Left forelimb (tissue), 1 donor: ENCODE measurements at places on chromosomes 1 and 21.

DNA sequence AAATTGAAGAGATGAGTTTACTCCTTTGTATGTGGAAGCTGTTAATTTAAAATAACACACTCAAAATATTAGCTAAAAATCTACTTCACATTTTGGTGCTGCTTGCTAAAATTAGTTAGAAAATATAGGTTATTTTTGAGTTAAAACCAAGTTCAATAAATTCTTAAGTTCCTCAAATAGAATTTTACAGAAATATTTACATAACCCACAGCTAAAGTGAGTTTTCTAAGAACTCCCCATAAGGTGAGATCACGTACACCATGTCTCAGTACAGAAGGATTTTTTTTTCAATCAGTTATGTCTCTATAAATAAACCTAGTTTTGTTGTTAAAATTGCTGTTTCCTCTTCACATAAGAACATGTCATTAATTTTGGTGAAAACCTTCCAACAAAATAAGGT lies 108.0 kb downstream of the SDCCAG8 start:
- no peak for DNase-seq

GRCh38 chr1:41766041-41766440 lies 152.7 kb downstream of the HIVEP3 start:
- DNase-seq: no peak

DNA sequence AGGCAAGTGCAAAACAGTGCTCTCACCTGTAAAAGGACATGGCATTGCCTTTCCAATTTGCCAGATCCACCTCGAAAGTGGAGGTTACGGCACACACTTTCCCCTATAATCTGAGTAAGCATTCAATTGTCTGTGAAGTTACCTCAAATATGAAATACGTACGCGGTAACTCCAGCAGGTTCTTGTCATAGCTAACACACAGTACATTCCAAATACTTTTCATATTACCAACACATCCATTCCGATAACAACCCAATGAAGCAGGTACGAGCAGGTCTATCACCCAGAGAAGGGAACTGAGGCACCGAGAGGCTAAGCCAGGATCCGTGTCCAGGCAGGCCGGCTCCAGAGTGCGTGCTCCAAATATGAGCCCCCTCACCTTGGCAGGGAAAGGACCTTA lies 46.8 kb upstream of the LPAR3 start:
- no peak for DNase-seq

GRCh38 chr1:203609979-203610493 lies 16.6 kb upstream of the ATP2B4 start:
- no peak for DNase-seq

DNA sequence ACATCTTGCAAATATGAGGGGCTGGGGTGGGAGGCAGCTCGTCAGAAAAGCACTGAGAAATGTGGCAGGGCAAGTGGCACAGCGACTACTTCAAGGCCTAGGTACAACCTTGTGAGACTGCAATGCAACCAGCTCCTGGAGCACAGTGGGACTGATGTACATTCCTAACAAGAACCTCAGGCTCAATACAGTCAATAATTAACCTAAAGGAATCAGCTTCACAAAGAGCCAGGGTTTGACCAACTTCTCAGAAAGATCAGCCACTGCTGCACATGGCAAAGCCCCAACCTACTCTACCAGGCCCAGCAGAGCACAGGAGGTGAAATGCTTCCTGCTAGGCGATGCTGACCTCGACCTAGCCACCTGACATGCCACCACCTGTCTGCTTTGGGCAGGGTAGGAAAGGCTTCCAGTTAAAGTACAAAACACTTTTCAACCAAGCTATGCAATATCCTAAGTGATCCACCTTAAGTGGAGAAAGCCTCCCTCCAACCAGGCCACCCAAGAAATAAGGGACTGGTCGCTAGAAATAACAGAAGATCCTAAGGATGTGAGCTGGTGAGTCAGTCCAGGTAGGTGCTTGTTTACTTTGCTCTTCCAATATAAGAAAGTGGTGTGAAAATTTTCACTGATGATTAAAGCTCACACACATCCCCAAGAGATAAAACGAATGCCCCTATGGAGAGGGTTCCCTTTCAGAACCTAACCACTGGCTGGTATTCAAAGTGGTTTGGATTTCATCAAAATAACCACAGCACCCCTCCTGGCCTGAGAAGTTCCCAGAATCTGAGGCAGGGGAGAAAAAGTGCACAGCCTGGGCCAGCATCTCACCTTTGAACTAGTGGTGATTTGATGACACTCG lies 2.1 kb downstream of the RIPK4 start:
- no peak for DNase-seq

GRCh38 chr1:184541537-184542152 lies 154.8 kb downstream of the C1orf21 start:
- no peak for DNase-seq

GRCh38 chr1:42917241-42917495 lies 41.5 kb downstream of the SLC2A1 start:
- no peak for DNase-seq

- no peak for DNase-seq
Observed at GRCh38 chr1:156433602-156434001, 64.6 kb downstream of the RHBG start.

- DNase-seq: no peak
Observed at GRCh38 chr21:32611471-32611997, 643 bp downstream of the CFAP298 start.

GRCh38 chr1:21921100-21921875 lies 15.8 kb downstream of the HSPG2 start:
- no peak for DNase-seq

GRCh38 chr1:246139745-246140182 lies 367.3 kb downstream of the SMYD3 start:
- no peak for DNase-seq

GRCh38 chr1:94440088-94440487 lies 21.9 kb downstream of the ABCD3 start:
- no peak for DNase-seq

GRCh38 chr1:246705368-246705767 lies 18.8 kb upstream of the SCCPDH start:
- DNase-seq: no peak

DNA sequence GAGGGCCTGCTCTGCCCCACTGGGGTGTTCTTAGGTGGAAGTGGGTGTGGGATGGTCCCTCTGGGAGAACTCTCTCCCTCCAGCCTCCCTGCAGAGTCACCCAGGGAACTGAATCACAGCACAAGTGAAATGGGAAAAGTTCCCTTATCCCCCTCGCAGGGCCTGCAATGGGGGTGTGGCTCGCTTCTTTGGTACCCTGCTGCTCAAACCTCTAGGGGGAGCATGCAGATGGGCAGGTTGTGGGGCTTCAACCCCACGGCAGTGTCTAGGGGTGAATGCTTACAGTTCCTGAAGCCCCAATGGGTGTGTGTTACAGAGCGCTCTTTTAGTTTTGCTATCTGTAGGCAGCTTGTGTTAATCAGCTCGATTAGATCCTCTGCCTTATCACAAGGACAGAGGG lies 59.0 kb upstream of the TINAGL1 start:
- no peak for DNase-seq

GRCh38 chr1:229420765-229421164 lies 13.1 kb downstream of the ACTA1 start:
- no peak for DNase-seq

GRCh38 chr1:205950280-205950679 lies 7.0 kb upstream of the SLC26A9 start:
- DNase-seq: no peak

DNA sequence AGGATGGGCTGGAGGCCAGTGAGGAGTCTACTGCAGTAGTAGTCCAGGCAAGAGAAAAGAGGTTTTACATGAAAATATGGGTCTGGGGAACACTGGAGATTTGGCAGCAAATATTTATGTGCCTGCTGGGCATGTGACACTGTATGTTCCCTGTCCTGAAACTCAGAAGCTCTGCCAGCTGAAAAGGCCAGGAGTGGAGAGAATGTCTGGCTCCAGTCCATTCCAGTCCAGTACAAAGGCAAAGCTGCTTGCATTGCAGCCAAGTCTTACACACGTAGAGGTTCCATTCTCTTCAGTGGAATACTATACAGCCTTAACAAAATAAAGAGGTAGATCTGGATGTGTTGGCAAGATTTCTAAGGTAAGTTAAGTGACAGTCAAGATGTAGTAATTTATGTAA lies 7.5 kb upstream of the YBX1 start:
- DNase-seq: no peak

DNA sequence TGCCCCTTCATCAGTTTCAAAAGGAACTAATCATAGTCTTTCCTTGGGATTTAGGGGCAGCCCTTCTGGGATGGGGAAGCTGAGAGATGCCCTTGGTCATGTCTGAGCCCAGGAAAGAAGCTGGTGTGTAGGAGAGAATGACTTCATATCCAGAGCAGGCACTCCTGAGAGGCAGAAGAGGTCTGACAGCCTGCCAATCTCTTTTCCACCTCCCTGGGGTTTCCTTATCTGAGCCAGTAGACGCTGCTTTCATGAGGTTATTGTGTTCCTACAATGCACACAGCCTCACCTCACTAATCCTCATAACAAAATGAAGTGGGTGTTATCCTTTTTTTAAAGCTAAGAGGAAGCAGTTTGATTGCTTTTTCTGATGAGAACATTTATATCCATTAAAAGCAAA lies 14.1 kb downstream of the ROR1 start:
- no peak for DNase-seq

- DNase-seq: no peak
Observed at GRCh38 chr1:92619466-92620189, 132.9 kb upstream of the GFI1 start.

GRCh38 chr1:24955161-24955560 lies 25.1 kb upstream of the RUNX3 start:
- DNase-seq: no peak

DNA sequence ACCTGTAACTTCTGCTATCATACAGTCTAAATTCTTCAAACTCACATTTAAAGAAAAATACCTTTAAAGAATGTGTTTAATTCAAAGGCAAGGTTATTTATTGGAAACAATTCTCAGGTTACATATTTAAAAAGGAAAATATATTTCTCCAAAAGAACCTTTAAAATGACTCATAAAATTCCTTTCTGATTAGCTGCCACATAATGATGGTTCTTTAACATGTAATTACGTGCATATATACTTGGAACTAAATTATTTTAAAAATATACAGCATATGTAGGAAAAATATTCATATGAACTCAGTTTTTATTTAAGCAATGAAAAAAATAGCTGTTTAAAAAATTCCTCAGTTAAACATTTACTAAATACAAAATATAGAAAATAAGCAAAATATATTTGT lies 173.6 kb downstream of the COP1 start:
- no peak for DNase-seq

- no peak for DNase-seq
Observed at GRCh38 chr21:32206631-32207405, 72.0 kb downstream of the MIS18A start.

GRCh38 chr1:115412286-115412685 lies 74.2 kb upstream of the NGF start:
- DNase-seq: no peak

DNA sequence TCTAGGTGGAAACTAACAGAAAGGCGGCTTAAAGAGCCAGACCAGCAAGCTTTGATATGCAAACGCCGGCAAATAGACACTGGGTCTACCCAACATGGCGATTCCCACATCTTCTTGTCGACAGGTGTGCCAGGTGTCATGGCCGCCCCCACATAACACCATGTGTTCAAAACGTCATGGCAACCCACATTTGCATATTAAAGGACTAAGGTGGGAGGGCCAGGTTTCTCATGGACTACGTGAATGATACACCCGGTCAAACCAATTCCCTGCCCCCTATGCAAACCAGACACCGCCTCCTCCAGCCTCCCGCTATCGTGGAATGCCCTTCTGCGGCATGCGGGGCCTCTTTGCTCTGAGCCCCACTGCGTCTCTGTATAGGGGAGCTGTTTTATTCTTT lies 41.3 kb downstream of the ICOSLG start:
- no peak for DNase-seq

DNA sequence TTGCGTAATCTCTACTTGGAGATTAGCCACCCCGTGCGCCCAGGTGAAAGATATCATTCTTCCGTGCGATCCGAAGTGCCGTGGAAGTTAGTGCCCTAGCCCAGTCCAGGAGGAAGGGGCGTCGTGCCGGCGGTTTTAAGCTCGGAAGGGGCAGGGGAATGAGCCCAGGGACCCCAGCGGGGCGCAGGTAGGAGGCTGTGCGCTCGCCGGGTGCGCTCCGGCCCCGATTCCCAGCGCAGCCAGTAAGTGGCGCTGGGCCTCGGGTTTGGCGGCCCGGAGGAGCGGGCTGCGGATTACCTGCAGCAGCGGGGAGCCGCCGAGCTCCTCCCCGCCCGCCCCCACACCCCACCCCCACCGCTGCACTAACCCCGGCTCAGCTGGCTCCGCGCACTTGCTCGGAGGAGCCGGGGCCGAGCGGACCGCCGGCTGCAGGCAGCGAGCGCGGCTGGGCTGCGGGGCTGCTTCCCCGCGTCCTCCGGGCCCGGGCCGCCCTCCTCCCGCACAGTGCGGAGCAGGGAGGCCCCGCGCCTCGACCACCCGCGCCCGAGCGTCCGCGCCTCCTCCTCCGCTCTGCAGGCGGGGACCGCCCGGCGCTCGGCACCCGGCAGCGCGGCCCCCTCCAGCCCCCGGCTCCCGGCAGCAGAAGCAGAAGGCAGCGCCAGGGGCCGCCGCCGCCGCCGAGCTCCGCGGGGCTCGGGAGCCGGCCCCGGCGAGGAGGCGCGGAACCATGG lies at the start of gene RYR2:
TSS of gene RYR2 (plus strand) at position 390 of the 731 bp plus-strand sequence. CDS start at position 728, 338 bp downstream.
- peak; percentile 72 for DNase-seq

- DNase-seq: no peak
Observed at GRCh38 chr1:59477286-59477685, 180.4 kb downstream of the FGGY start.

GRCh38 chr1:85801520-85801919 lies 93.3 kb upstream of the ZNHIT6 start:
- DNase-seq: no peak

DNA sequence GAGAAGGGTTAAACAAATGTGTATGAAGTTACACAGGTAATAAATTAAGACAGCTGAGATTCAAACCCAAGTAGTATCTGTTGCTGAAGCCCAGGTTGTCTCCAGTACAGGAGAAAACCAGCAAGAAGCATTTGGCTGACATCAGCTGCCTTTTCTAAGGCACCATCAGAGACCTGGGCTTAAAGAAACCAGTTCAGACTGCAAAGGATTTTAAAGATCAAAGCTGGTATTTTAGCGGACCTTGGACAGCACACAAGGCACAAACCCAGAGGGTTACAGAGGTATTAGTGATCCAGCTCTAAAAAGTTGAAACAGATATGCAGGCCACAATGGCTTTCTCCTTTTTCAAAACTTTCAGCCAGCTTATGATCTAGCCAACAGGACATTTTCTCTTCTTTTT lies 23.4 kb downstream of the BEND5 start:
- no peak for DNase-seq
